ENCODE measurements at places on chromosomes 11 and 22.
A peak's percentile ranks its signal among the peaks of the same experiment; 100 is the strongest.

DNA sequence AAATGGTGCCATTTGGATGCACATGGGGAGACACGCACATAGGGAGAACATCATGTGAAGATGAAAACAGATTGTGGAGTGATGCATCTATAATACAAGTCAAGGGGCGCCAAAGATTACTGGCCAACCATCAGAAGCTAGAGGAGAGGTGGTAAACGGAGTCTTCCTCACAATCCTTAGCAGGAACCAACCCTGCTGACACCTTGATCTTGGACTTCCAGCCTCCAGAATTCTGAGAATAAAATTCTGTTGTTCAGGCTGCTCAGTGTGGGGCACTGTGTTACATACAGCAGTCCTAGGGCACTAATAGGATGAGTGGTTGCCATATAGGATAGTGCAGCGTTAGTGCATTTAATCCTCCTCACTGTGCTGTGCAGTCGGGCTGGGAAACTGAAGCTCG is 8.0 kb upstream of the SEC14L4 start:
- DNase-seq = no peak

- DNase-seq = no peak
These were observed 6.2 kb downstream of the POGLUT3 start for GRCh38 chr11:108491936-108492335.

- peak; percentile 11 for DNase-seq
These were observed 6.4 kb downstream of the OSM start for GRCh38 chr22:30260276-30260675.

DNA sequence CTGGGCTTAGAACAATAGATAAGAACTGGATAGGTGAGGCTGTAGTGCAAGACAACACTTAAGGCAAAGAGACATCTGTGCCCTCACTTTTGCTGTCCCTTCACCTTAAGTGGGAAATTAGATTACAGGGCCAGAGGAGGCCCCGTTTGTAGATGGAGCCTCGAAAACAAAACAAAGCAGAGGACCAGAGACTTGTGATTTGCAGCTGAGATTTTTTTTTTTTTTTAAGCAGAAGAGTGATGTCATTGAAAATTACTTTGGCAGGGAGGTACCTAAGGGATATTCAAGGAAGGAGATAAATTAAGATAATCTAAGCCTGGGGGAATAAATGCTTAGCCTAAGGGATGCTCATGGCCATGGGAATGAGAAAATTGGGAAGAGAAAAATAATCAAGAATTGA is 31.4 kb downstream of the ZC3H12C start:
- DNase-seq = no peak

DNA sequence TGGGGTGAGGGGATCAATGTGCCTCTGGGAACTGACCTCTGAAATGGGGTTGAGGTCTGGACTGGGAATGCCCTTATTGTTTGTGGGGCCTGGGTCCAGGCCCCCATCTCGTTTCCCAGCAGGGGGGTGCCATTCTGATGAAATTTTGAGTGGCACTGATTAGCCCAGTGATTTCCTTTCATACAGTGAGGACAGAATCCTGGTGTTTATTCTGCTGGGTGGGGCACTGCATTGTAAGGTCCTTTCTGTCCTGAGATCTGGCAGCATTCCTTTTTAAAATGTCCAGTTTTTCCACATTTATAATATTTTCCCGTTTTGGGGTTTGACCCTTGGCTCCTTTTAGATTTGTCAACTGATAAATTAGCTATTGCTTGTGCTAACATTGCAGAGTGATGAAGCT is 27.1 kb downstream of the OR10A6 start:
- DNase-seq = no peak

All from osteoblast (primary cell).